T-helper 17 cell (primary cell): ENCODE measurements at places on chromosomes 3 and 15. TPM values are rescaled to one million over a fixed set of nuclear protein-coding genes. Genes with fewer than 3 reads are reported as not detected.

Gene MUC13
- not detected for total RNA-seq

DNA sequence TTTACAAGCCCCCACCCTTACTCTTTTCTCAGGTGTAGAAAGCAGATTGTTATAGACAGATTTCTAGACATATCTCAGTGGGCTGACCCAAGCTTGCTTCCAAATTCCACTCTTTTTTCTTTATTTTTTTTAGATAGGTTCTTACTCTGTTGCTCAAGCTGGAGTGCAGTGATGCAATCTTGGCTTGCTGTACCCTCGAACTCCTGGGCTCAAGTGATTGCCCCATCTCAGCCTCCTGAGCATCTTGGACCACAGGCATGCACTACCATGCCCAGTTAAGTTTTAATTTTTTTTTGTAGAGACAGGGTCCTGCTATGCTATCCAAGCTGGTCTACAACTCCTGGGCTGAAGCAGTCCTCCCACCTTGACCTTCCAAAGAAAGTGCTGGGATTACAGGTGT lies 53.5 kb upstream of the ADAMTS9 start:
- no peak for DNase-seq
- no peak overlapping the region for H3K27ac ChIP-seq
- H3K4me1 ChIP-seq: no peaks in the 10 kb centered on the region
- H3K27me3 ChIP-seq: no peaks in the 10 kb centered on the region

DNA sequence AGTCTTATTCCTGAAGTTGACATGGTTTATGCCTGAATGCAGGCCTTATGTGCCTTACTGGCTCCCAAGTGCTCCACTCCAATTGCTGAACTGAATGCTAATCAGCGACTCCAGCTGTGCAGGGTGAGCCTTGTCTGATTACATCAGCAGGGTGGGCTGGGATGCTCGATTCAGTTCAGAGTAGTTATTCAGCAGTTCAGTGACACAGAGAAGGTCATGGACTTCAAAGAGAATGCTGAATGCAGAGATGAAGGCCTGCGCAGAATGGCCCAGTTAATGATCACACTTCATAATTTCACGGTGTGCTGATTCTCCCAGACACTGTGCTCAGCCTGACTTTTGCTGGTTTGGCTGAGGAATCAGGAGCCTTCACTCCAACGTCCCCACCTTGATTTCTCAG lies 63.6 kb downstream of the CLDN1 start:
- no peak for DNase-seq
- no peaks in the 10 kb centered on the region for H3K4me1 ChIP-seq
- H3K27me3 ChIP-seq: peaks cover 19% of the 10 kb centered on the region
- H3K27ac ChIP-seq: no peak overlapping the region
- no peak overlapping the region for H3K4me3 ChIP-seq

GRCh38 chr15:26838742-26839460 lies 28.0 kb upstream of the GABRA5 start:
- no peaks in the 10 kb centered on the region for H3K27me3 ChIP-seq
- H3K4me3 ChIP-seq: no peak overlapping the region
- DNase-seq: no peak
- H3K36me3 ChIP-seq: peaks cover 2% of the 10 kb centered on the region
- H3K4me1 ChIP-seq: no peaks in the 10 kb centered on the region

DNA sequence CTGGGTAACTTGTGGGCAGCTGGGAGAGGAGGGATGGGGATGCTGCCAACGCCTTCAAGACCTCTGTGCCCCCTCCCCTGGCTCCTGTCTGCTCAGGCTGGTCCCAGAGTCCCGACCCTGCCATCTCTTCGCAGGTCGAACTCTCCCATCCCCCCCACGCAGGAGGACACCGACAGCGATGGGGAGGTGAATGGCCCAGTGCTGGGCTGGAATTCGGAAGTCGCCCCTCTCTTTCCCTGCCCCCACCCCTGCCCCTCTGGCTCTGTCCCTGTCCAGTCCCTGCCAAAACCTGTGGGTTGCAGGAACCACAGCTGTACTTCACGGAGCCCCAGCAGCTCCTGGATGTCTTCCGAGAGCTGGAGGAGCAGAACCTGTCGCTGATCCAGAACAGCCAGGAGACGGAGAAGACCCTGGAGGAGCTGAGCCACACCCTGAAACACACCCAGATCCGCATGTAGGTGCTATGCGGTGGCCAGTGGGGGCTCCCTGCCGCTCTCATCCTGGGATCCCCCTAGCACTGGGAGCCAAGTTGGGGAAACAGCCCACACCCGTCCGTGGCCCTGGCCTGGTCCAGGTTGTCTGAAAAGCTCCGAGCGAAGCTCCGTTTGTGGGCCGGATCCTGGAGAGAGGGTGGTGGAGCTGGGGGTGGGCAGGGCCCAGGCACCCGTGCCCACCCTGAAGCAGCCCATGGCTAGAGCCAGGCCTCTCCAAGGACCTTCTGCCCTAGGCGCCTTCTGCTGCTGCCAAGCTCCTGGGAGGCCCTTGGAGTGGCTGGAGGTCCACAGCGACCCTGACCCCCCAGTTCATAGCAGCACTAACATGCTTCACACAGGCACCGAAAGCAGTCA lies 28.7 kb downstream of the CFAP100 start:
- DNase-seq: no peak
- no peak overlapping the region for H3K27ac ChIP-seq
- H3K4me1 ChIP-seq: no peaks in the 10 kb centered on the region
- H3K27me3 ChIP-seq: no peaks in the 10 kb centered on the region
- no peaks in the 10 kb centered on the region for H3K36me3 ChIP-seq
- H3K4me3 ChIP-seq: no peak overlapping the region
